Lower leg skin (tissue), 4 donors: ENCODE measurements at places on chromosomes 12 and 14. TPM values are rescaled to one million over a fixed set of nuclear protein-coding genes. Genes with fewer than 3 reads are reported as not detected.

The RIN3 gene
- total RNA-seq: 8.7 TPM

The MTHFD1 gene
- total RNA-seq: 28.6 TPM

The LRFN5 gene
- 0.71 TPM for total RNA-seq

The TEDC1 gene
- total RNA-seq: 2.8 TPM

The DDX51 gene
- total RNA-seq: 15.9 TPM

The GABARAPL1 gene
- 84.4 TPM for total RNA-seq

The APEX1 gene
- 111 TPM for total RNA-seq

The KRT73 gene
- total RNA-seq: 3.0 TPM

The SIX4 gene
- 0.46 TPM for total RNA-seq

The ZC2HC1C gene
- 0.76 TPM for total RNA-seq

The SPTB gene
- total RNA-seq: 1.2 TPM

The KRT77 gene
- 122 TPM for total RNA-seq

The TMEM119 gene
- 10.3 TPM for total RNA-seq

The ETFBKMT gene
- total RNA-seq: 2.2 TPM

The DTX1 gene
- total RNA-seq: 3.0 TPM

The IQSEC3 gene
- not detected for total RNA-seq

The PLD4 gene
- 1.0 TPM for total RNA-seq

The A2ML1 gene
- 124 TPM for total RNA-seq

The TAS2R31 gene
- 0.68 TPM for total RNA-seq

The ENDOU gene
- total RNA-seq: 30.5 TPM

The RAD9B gene
- 0.63 TPM for total RNA-seq

The KRT4 gene
- total RNA-seq: 0.83 TPM

The FNTB gene
- 34.0 TPM for total RNA-seq

The SYNDIG1L gene
- total RNA-seq: 0.13 TPM

The RPS6KA5 gene
- total RNA-seq: 13.6 TPM

The PLEKHD1 gene
- total RNA-seq: 1.9 TPM

The ERO1A gene
- 35.8 TPM for total RNA-seq

The SLC39A2 gene
- 49.8 TPM for total RNA-seq

The CLEC4E gene
- 0.84 TPM for total RNA-seq

The TMEM263 gene
- 11.9 TPM for total RNA-seq

The KRT6C gene
- not detected for total RNA-seq

The SSTR1 gene
- total RNA-seq: 0.63 TPM

The LRRC43 gene
- total RNA-seq: not detected

The EXOC3L4 gene
- total RNA-seq: not detected

The TXNDC16 gene
- total RNA-seq: 8.1 TPM

The WNT1 gene
- not detected for total RNA-seq

The SRRM4 gene
- not detected for total RNA-seq

The SLC41A2 gene
- total RNA-seq: 3.3 TPM

The SNAPC1 gene
- total RNA-seq: 7.5 TPM

The SLC7A7 gene
- 12.8 TPM for total RNA-seq

The SMIM41 gene
- not detected for total RNA-seq

The COX8C gene
- not detected for total RNA-seq

The ALDH6A1 gene
- total RNA-seq: 37.5 TPM

The TEX52 gene
- total RNA-seq: not detected

The OTX2 gene
- total RNA-seq: not detected

The PMCH gene
- total RNA-seq: not detected

The AJUBA gene
- 66.2 TPM for total RNA-seq

The ASB8 gene
- 31.0 TPM for total RNA-seq

The KRT1 gene
- 5,671 TPM for total RNA-seq

The PTPN6 gene
- 31.8 TPM for total RNA-seq

The DIO2 gene
- 16.5 TPM for total RNA-seq

The GLRX5 gene
- 34.4 TPM for total RNA-seq

The LHX5 gene
- total RNA-seq: not detected

The NAV3 gene
- 13.8 TPM for total RNA-seq
